ENCODE measurements at places on chromosomes 12 and 14. TPM values are rescaled to one million over a fixed set of nuclear protein-coding genes. Genes with fewer than 3 reads are reported as not detected.

The RIN3 gene
- 47.4 TPM for total RNA-seq

DNA sequence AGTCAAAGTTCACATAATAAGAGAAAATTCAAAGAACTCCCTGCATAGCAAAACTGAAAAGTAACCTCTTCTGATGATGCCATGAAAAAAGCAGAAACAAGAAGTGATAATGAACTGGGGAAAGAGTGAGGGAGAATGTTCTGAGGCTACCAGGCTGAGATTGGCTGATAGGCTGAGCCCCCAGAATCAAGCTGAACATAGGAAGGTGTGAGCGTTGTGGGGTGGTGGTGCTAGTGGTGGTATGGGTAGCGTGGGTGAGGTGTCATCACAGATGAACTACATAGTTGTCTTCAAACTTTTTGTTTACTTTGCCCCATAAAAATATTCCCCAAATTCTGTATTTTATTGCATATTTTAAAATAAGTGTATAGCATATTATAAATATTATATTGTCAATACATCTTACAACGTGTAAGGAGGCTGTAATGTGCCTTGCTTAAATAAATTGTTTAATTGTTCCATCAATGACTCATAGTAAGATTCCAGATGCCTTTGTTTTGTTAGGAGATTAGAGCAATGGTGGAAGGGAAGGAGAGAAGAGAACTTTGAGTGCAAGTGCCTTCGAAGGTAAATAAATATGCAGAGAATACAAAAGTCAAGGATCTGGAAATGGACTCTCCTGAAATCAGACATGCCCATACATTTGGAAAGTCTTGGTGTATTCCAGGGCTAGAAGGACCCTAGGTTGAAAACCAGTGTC, 15.8 kb upstream of the CFAP54 start:
- no peaks in the 10 kb centered on the region for H3K4me1 ChIP-seq
- no peaks in the 10 kb centered on the region for H3K36me3 ChIP-seq
- no peak overlapping the region for H3K4me3 ChIP-seq
- H3K27ac ChIP-seq: no peak overlapping the region
- no peaks in the 10 kb centered on the region for H3K27me3 ChIP-seq
- DNase-seq: no peak

DNA sequence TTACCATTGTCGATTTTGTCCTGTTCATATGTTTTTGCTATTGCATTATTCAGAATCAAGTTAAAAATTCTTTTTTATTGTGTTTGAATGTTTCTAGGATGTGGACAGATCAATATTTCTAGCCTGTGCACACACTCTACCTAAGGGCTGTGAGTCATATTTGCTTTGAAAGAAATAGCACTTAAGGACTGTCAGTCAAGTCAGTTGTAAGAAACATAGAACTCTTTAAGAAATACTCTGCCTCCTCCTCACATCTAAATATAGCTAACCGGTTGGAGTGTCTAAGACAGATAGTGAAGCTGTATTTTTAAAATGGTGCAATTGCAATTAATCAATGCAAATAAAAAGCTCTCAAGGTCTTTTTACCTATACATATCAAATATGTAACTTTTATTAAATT, 17.9 kb upstream of the MGST1 start:
- no peak overlapping the region for H3K4me3 ChIP-seq
- no peaks in the 10 kb centered on the region for H3K36me3 ChIP-seq
- DNase-seq: no peak
- no peaks in the 10 kb centered on the region for H3K27me3 ChIP-seq

DNA sequence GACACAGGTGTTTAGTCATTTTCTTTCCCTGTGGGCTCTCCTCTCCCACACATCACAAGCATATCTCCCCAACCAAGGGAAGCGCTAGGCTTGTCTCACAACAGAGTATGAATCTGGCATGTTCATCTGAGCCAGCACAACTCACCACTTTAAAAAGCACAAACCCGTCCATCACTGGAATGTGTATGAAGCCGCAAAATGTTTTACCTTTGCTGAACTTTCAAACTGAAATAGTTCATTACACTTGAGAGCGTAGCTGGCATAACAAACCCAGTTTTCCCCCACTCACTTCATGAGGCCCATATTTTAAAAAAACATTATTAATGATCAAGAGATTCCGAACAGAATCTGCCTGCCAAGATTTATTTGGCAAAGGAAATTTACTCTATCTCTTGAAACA, 15.8 kb downstream of the NID2 start:
- H3K4me3 ChIP-seq: no peak overlapping the region
- DNase-seq: no peak
- H3K36me3 ChIP-seq: no peaks in the 10 kb centered on the region
- H3K4me1 ChIP-seq: peaks cover 13% of the 10 kb centered on the region
- H3K27me3 ChIP-seq: no peaks in the 10 kb centered on the region

- peaks cover 79% of the 10 kb centered on the region for H3K4me1 ChIP-seq
- DNase-seq: no peak
- no peak overlapping the region for H3K4me3 ChIP-seq
- H3K36me3 ChIP-seq: no peaks in the 10 kb centered on the region
- no peaks in the 10 kb centered on the region for H3K27me3 ChIP-seq
Measured at GRCh38 chr12:91985002-91985787, 160.5 kb downstream of the BTG1 start.

GRCh38 chr14:75840911-75841310, 140.9 kb downstream of the TGFB3 start:
- no peaks in the 10 kb centered on the region for H3K27me3 ChIP-seq
- H3K27ac ChIP-seq: no peak overlapping the region
- H3K4me3 ChIP-seq: no peak overlapping the region
- DNase-seq: no peak
- H3K36me3 ChIP-seq: no peaks in the 10 kb centered on the region
- peaks cover 13% of the 10 kb centered on the region for H3K4me1 ChIP-seq

DNA sequence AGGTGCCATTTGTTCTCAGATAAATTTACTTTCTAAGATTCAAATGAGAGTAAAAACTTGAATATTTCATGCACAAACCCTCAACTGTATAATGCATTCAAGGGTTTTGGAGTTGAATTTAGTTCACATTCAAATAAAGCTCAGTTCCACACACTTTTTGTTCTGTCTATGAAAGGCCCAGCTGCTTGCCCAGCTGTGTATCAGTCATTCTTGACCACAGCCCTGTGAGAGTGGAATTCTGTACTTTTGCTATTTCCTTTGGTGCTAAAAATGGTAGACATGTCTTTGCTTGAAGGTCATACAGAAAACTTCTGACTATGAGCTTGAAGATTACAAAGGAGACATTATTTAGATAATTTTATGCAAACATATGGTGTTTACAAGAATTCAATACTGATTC, 110.4 kb downstream of the KCNC2 start:
- H3K27me3 ChIP-seq: no peaks in the 10 kb centered on the region
- H3K4me3 ChIP-seq: no peak overlapping the region
- H3K27ac ChIP-seq: no peak overlapping the region
- DNase-seq: no peak
- H3K36me3 ChIP-seq: no peaks in the 10 kb centered on the region
- no peaks in the 10 kb centered on the region for H3K4me1 ChIP-seq

The HOXC9 gene
- not detected for total RNA-seq

The TMEM132C gene
- not detected for total RNA-seq

DNA sequence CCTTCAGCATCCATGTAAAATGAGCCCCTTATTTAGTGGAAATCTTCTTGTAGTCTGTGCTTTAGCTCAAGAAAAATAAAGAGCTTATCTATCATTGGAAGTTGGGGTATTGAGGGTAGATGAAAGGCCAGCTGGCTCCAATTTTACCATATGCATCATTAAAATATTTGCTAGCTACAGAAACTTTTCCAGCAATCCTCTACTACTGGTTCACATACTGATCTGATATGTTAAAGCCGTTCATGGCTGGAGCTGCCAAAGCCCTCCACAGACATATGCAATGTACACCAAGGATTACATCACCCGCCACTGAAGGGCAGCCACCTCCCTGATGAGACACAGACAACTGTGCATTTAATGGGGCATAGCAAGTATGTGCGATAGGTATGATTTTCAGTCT, 1205.3 kb downstream of the GALC start:
- DNase-seq: no peak
- no peaks in the 10 kb centered on the region for H3K36me3 ChIP-seq
- no peak overlapping the region for H3K4me3 ChIP-seq
- no peaks in the 10 kb centered on the region for H3K4me1 ChIP-seq
- no peaks in the 10 kb centered on the region for H3K27me3 ChIP-seq

- H3K36me3 ChIP-seq: no peaks in the 10 kb centered on the region
- no peak overlapping the region for H3K4me3 ChIP-seq
- no peak overlapping the region for H3K27ac ChIP-seq
- no peaks in the 10 kb centered on the region for H3K27me3 ChIP-seq
- DNase-seq: no peak
- H3K4me1 ChIP-seq: peaks cover 26% of the 10 kb centered on the region
Measured at GRCh38 chr12:124902916-124903315, 11.5 kb downstream of the UBC start.

- DNase-seq: no peak
- no peaks in the 10 kb centered on the region for H3K4me1 ChIP-seq
- H3K4me3 ChIP-seq: no peak overlapping the region
Measured at GRCh38 chr14:68864361-68864750, 71.5 kb upstream of the ZFP36L1 start.

DNA sequence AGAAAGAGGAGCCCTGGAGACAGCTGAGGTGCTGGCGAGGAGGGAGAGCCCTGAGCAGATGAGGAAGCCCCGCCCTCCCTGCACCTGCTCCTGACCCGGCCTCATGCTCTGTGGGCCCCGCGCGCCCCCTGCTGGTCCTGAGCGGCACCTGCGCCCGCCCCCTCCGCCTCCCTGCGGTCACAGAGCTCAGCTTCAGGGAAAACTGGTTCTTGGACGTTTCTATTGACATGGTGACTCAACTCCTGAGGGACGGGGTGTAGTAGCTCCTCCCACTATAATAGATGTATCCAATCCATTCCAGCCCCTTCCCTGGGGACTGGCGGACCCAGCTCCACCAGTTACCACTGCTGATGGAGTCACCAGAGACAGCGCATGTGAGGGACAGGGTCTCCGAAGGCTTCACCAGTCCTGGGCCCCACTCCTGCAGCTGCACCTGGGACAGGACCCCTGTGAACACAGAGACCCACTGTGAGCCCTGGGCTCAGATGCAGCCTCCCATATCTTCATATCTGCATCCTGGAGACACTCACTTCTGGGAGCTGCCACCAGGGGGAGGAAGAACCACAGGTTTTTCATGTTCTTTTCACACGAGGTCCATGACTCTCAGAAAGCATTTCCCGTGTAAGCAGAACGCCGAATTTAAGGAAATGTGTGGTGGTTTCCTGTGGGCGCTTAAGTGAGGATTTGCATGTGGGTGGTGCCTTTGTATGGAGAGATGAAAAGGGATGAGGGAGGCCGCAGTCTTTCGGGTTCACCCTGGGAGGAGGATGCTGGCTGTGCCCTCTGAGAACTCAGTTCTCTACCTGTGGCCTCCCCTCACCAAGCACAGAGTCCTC, 1346.4 kb downstream of the TMEM121 start:
- H3K27me3 ChIP-seq: no peaks in the 10 kb centered on the region
- H3K27ac ChIP-seq: no peak overlapping the region
- H3K4me3 ChIP-seq: no peak overlapping the region
- no peaks in the 10 kb centered on the region for H3K36me3 ChIP-seq

The BRMS1L gene
- 5.0 TPM for total RNA-seq

The NOXRED1 gene
- total RNA-seq: not detected

- H3K4me1 ChIP-seq: no peaks in the 10 kb centered on the region
- DNase-seq: no peak
- H3K27me3 ChIP-seq: no peaks in the 10 kb centered on the region
- H3K27ac ChIP-seq: no peak overlapping the region
Measured at GRCh38 chr14:32820181-32820580, 118.5 kb upstream of the NPAS3 start.

The CABP1 gene
- total RNA-seq: 1.4 TPM

DNA sequence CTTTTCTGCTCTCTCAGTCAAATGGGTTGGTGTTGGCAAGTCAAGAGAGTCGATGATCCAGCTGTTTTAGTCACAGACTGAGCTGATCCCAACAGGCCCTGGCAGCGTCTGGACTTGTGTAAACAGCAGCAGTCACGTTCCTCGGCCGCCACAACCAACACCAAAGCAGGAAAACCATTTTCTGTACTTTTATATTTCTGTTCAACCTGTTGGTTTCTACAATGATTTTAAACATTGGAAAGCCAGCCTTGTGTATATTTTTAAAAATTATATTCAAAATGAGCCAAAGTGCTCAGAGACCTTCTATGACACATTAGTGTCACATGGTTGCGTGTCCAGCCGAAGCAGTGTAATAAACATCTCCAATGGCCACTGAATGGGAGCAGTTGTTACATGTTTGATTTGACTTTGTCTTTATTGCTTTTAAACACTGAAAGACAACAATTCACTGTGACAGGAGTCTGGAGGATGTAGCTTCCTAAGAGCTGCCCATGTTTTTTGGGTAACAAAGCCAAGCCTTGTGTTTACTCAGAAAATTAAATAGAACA, 5.9 kb upstream of the SIVA1 start:
- DNase-seq: no peak
- H3K27ac ChIP-seq: peak overlapping the region; percentile 93
- H3K4me3 ChIP-seq: no peak overlapping the region
- H3K27me3 ChIP-seq: no peaks in the 10 kb centered on the region
- H3K4me1 ChIP-seq: peaks cover 67% of the 10 kb centered on the region

- H3K27me3 ChIP-seq: no peaks in the 10 kb centered on the region
- no peak overlapping the region for H3K27ac ChIP-seq
- DNase-seq: no peak
- H3K4me3 ChIP-seq: no peak overlapping the region
- H3K4me1 ChIP-seq: no peaks in the 10 kb centered on the region
- H3K36me3 ChIP-seq: no peaks in the 10 kb centered on the region
Measured at GRCh38 chr12:22821985-22822384, 197.0 kb downstream of the ETNK1 start.

GRCh38 chr12:97748298-97748697, 285.7 kb downstream of the RMST start:
- no peaks in the 10 kb centered on the region for H3K27me3 ChIP-seq
- DNase-seq: no peak
- H3K4me3 ChIP-seq: no peak overlapping the region
- no peaks in the 10 kb centered on the region for H3K4me1 ChIP-seq

DNA sequence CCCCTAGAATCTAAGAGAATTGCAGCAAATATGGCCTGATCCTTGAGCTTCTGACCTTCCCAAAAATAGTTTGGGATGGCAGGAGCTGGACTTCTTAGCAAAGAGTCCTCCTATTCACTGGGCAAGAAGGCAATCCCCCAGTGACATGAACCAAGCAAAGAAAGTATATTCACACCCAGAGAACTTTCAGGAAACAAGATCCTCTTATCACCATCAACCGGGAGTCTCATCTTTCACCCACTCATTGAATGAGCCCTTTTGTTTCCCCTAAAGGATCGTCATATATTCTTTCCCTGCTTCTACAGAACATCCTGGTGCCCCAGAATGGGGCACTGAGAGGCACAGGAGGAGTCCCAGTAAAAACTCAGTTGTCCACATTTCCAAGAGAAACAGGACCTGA, 19.7 kb downstream of the SPTB start:
- no peak overlapping the region for H3K4me3 ChIP-seq
- no peak overlapping the region for H3K27ac ChIP-seq
- H3K27me3 ChIP-seq: no peaks in the 10 kb centered on the region
- peaks cover 7% of the 10 kb centered on the region for H3K4me1 ChIP-seq
- DNase-seq: no peak

All from thoracic aorta (tissue), 2 donors.